Nephron progenitor cell (in vitro differentiated cells): ENCODE measurements at places on chromosomes 3 and 15.

- peak; percentile 84 for DNase-seq
Measured at GRCh38 chr3:126180477-126181397, at the start of gene ALDH1L1. Gene ALDH1L1, minus strand, starts transcription at chr3:126180586. Its CDS starts 19,607 bp downstream, at chr3:126160979.

DNA sequence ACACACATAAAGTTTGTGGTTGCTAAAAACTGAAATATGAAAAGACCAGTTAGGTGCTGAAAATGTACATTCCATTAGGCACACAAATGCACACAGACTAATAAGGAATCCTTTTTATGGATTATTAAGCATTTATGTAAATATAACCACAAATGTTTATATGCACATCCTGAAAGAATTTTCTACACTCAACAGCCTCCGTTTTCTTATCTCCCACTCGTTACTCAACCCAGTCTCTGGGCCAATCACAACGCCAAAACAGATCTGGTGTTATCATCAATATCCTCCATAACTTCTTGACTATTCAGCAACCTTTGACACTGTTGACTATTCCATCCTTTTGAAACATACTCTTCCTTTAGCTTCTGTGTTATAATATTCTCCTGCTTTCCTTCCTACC, 136.4 kb downstream of the ATP8B4 start:
- DNase-seq = no peak

GRCh38 chr3:30282154-30282696, 324.2 kb upstream of the TGFBR2 start:
- no peak for DNase-seq

DNA sequence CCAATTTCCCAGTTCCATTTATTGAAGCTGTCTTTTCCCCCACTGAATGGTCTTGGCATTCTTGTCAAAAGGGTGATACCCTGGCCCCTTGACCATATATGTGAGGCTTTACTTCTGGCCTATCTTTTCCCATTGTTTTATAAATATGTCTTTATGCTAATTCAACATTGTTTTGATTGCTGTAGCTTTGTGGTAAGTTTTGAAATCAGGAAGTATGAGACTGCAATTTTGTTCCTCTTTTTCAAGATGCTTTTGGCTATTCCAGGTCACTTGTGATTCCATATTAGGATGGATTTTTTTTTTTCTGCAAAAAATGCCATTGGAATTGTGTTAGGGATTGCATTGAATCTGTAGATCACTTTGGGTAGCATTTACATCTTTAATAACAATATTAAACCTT, 141.2 kb upstream of the MANF start:
- DNase-seq = no peak

DNA sequence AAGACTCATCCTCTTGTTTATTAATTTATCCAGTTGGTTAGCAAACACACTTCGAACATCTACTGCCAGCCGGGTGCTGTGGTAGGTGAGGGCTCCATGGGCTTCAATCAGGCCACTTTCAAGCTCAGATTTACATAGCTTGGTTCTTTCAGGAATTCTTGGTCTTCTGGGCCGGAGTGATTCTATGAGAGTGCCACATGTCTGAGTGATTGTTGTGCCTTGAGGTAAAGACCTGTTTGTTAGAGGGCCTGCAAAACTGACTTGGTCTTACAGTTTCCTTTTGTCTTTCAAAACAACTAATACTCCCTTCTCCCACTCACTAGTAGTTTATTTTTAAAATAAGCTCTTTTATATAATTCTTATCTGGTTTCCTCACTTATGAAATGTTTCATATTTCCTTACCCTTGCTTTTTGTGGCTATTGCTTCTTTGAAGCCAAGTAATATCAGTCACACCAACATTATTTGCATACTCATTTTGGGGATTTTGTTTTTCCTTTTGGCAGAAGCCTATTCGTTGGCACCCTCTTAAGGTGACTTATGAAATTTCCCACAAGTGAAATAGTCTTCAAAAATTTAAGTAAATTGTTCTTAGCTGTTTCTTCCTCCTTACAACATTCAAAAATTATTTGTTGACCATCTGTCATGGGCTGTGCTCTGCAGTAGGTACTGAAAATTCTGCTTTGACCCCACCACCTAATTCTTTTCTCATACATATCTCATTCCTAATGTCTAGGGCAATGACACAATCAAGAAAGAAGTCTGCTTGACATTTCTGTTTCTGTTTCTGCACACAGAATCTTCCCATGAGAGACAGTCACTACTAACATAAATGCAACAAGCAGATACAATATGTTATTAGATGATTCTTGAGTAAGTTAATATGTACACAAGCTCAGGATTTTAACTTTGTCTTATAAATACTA, 120.2 kb downstream of the LRRC28 start:
- DNase-seq = no peak

GRCh38 chr3:127210654-127210943, 17.7 kb downstream of the PRR23E start:
- no peak for DNase-seq

GRCh38 chr15:29074045-29074444, 188.3 kb downstream of the APBA2 start:
- no peak for DNase-seq

- DNase-seq = no peak
Measured at GRCh38 chr3:134027631-134028030, 2.1 kb downstream of the SLCO2A1 start.

DNA sequence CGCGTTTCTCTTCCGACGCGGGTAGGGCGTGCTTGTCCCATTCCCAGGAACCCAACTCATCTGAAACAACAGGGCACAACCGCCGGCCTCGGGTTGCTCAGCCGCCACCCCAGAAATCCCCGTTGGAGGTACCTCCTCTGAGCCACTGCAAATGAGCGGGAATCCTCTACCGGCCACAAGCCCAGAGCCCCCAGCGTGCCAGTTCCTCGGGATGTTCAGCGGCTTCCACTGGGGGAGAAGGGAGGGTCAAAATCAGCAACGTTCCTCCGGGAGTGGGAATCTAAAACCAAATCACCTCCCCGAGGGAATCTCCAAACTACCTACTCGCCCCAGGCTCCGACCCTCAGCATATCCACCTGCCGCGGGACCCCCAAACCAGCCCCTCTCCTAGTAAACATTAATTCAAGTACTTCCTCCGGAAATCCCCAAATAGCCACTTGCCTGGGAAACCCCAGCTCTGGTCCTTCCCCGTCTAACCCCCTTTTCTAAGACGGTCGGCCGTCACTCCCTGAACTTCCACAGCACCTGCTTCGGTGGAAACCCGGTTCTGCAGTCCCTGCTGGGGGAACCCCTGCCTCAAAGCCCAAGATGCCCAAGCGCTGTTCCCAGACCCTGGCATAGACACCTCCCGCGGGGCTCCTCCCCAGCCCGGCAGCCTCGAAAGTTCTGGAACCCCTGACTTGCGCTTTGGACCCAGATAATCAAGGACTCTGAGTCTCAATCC, 887 bp downstream of the OXTR start:
- DNase-seq = no peak

GRCh38 chr3:71903112-71903495, 118.2 kb upstream of the PROK2 start:
- DNase-seq = no peak

DNA sequence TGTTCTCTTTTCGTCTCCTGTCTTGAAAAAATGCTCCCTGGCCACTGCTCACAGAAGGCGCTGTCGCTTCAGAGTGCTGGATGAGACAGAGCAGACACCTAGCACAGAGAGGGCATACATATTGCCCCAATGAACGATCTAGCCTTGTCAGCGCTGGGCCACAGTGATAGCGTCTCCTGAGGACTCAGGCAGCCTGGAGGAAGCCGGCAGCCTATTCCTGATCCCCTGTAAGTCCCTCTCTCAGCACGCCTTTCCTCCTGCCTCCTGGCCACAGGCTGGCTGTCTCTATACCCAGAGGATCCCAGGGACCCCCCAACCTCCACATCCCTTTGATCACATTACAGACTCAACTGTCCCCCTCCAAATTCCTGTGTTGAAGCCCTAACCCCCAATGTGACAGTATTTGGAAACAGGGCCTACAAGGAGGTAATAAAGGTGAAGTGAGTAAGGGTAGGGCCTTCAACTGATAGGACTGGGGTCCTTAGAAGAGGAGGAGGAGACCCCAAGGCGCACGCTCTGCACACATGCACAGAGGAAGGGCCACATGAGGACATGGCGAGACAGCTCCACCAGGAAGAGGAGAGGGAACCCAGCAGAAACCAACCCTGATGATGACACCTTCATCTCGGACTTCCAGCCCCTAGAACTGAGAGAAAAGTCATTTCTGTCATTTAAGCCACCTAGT, 7.5 kb downstream of the PLA2G4F start:
- DNase-seq = no peak

GRCh38 chr3:23402728-23403492, 199.8 kb downstream of the UBE2E2 start:
- DNase-seq = no peak

- no peak for DNase-seq
Measured at GRCh38 chr3:154583086-154583634, 153.2 kb upstream of the GPR149 start.

DNA sequence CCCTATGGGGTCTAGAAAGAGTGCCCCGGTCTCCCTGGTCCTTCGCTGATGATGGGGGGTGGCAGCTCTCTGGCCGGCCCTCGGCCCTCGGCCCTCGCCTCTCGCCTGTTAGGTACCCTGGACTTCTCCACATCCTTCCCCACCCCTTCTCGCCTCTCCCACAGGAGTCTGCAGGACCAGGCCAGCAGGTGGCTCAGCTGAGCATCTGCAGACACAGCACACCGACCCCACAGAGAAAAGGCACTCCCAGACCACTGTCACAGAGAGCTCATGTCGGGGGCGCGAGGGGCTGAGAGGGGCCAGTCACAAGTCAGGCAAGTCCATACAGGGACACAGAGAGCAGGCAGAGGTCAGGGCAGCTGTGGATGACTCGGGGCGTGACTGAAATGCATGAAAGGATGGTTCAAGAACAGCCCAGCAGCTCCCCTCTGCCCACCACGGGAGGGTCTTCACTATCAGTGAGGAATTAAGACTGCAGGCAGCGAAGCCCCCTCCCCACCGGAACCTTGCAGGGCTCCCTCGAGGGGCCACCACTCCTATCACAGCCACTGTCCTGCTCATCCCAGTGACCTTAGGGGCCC, 181.7 kb upstream of the NSMCE3 start:
- peak; percentile 30 for DNase-seq

GRCh38 chr3:18562364-18563154, 137.4 kb upstream of the SATB1 start:
- DNase-seq = no peak

GRCh38 chr3:119550192-119550910, 9.1 kb downstream of the CD80 start:
- DNase-seq = no peak

DNA sequence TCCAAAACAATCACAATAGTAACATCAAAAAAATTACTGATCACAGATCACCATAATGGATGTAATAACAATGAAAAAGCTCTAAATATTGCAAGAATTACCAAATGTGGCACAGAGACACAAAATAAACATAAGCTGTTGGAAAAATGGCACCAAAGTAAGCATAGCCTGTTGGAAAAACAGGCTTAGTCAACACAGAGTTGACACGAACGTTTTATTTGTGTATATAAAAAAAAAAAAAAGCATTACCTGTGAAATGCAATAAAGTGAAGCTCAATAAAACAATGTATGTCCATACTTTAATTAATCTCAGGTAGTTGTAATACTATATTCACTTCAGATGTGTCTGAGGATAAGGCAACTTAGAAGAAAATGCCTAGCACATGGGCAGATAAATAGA, 77.1 kb downstream of the NR1I2 start:
- DNase-seq = no peak
